MCF 10A (cell line): ENCODE measurements at places on chromosomes 2 and 18. TPM values are rescaled to one million over a fixed set of nuclear protein-coding genes. Genes with fewer than 3 reads are reported as not detected.

The CABYR gene
- 3.0 TPM in 2 replicates for total RNA-seq

The LYPD6 gene
- 2.0 and 3.2 TPM in 2 replicates for total RNA-seq

The ANKRD23 gene
- total RNA-seq = 3.4 and 7.6 TPM in 2 replicates

The SFXN5 gene
- total RNA-seq = 6.0 and 8.0 TPM in 2 replicates

The PCGF1 gene
- total RNA-seq = 37.5 and 41.6 TPM in 2 replicates

The ALK gene
- total RNA-seq = 0.07 TPM in 1 of 2 replicates, not detected in the other

The SPHKAP gene
- not detected in 2 replicates for total RNA-seq

GRCh38 chr2:7182525-7182924 lies 265.3 kb downstream of the RNF144A start:
- DNase-seq = no peak

DNA sequence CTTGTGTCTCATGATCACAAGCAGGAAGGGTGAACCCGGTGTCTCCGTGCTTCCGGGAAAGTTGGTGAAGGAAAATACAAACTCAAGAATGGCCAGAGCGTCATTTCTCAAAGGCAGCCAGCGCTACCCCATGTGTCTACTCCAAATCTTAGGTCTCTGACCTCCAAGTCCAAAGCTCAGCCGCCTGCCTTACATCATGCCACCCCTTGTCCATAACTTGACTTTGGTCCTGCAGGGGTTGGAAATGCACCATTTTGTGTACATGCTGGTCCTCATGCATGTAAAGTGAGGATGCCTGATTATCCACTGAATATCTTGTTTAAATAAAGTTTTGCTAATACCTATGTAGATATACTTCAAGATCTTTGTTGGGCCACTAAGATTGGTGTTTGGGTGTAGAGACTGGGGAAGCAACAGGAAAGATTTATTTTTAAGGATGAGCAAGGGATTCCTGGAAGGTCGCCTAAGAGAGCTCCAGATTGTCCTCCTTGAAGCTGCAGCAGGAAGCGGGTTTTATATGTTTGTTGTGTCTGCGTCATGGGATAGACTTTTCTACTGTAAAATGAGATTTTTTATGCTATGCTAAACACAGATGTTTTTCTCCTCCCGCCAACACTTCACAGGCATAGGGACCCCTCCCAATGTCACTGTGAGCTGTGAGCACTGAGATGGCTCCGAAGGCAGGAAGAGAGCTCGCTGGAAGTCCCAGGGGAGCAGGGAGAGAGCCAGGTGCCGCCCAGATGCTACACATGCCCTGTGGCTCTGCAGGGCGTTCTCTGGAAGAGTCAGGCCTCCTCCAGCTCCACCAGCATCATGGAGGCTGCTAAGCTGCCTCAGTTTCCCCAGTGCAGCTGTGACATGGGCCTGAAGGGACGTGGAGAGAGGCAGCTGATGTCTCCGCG lies 176.2 kb upstream of the HDAC4 start:
- no peak for DNase-seq

GRCh38 chr2:142307086-142307485 lies 176.3 kb upstream of the LRP1B start:
- no peak for DNase-seq

DNA sequence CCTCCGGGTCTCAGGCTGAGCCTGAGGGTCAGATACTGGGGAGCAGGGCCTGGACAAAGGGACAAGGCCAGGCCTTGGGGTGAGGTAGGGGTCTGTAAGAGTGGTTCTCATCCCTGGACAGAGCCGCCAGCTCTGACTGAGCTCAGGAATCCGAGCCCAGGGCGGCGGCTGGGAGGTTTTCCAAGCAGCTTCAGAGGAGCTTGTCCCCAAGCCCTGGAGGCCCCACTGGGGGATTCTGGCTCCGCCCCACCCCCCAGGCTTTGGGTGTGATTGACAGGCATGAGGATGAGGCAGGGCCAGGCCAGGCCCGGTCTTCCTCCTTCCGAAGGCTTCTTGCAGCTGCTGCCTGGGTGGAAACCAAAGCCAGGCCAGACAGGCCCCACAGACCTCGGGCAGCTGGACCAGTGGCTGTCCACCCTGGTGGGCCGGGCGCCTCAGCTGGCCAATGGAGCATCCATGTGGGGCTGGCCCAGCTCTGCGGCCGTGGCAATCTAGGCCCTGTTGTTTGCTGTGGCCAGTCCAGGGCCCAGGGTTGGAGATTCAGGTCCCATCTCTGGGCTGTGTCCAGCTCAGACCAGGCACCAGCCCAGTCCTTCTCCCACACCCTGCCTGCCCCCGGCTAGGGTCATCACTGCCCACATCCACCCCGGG lies 23.1 kb upstream of the GPC1 start:
- no peak for DNase-seq

DNA sequence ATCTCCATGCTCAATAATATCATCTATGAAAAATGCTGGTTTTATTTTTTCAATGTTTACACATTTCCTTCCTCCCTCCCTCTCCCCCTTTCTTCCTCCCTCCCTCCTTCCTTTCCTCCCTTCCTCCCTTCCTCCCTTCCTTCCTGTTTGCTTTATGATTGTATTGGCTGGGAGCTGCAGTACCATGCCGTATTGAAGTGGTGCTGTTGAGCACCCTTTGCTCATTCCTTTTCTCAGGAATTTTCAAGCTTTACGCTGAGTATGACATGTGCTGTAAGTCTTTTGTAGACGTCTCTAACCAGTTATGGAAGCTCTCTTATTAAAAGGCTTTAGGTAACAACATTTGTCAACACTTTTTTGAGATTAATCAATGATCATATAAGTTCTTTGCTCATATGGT lies 100.4 kb downstream of the SNTG2 start:
- no peak for DNase-seq

GRCh38 chr2:108423502-108424251 lies 25.3 kb upstream of the GCC2 start:
- DNase-seq = no peak

GRCh38 chr2:54665436-54665856 lies 58.0 kb upstream of the EML6 start:
- peak; percentile 69 for DNase-seq

- no peak for DNase-seq
Measured at GRCh38 chr2:33023728-33024500, 77.2 kb downstream of the LTBP1 start.

DNA sequence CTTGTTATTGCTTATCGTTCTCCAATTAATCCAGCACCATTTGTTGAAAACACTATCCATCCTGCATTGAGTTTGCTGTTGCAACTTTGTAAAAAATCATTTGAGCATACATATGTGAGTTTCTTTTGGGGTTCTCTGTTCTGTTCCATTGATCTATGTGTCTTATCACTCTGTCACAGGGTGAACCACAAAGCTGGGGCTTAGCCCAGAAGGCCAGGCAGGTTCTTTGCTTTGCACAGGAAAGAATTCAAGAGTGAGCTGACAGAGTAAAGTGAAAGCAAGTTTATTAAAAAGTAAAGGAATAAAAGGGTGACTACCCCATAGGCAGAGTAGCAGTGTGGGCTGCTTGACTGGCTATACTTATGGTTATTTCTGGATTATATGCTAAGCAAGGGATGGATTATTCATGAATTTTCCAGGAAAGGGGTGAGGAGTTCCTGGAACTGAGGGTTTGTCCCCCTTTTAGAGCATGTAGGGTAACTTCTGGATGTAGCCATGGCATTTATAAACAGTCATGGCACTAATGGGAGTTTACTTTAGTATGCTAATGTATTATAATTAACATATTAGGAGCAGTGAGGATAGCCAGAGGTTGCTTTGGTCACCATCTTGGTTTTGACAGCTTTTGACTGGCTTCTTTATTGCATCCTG lies 46.8 kb downstream of the RNF138 start:
- DNase-seq = no peak

GRCh38 chr2:234536178-234536965 lies 39.5 kb upstream of the ARL4C start:
- no peak for DNase-seq

DNA sequence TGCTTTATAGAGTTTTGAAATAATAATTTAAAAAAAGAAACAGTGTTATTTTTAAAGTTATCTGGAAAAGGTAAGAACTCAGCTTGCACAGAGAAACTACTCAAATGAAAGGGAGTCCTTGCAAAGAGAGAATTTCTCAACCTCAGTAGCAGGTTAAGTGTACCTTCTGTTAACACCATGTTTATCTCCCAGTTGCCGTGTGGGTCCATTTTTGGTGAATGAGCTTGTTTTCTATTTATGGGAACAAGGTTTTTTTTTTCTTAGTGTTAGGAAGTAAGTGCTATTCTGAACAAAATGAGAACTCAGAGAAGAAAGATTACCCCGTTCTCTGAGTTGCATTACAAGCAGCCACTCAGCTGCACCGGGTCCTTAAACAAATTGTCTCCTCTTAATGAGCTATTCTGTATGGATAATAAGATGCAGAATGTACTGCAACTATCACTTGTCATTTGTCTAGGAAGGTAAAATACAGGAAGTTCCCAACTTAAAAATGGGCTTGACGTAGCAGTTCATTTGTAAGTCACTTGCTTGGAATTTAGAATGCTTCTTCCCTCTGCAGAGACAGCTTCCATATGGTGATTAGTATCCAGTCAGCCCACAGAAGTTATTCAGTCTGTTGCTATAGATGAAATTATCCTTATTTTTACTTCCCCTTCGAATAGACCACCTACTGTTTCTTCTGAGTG lies 74.9 kb downstream of the LTBP1 start:
- no peak for DNase-seq

DNA sequence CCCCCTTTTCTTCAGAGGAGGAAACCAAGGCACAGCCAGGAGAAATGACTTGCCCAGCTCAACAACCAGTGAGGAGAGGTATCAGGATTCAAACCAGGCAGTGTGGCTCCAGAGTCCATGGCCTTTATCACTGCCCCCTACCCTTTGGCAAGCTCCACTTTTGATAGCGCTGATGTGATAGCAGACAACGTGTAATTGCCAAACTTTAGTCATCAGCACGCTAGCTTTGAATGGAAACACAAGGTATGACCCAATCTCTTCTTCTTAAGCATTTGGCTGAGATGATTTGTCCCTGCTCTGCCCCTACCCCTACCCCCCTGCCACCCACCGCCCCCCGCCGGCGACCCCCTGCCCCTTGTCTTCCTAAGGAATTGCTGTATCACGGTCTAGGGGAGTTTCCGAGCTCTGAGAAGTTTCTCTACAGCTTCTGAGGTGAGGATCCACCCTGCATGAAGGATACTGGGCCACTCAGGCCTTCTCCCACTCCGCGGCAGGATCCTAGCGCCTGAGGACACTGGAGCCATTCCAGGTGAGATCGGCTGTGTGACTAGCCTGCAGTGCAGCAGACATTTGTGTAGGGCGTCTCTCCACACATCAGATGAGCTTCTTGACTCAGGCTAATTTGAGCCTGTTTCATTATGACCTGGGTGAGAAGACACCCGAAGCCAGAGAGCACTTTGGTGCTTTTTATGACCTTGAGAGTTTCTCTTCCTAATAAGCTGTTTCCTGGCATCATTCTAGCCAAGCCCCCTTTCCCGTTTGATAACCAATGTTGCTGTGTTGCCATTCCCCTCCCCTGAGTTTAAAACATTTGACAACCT lies 75.1 kb upstream of the MAP4K4 start:
- DNase-seq = no peak

GRCh38 chr2:148971547-148971946 lies 67.0 kb upstream of the LYPD6B start:
- no peak for DNase-seq

DNA sequence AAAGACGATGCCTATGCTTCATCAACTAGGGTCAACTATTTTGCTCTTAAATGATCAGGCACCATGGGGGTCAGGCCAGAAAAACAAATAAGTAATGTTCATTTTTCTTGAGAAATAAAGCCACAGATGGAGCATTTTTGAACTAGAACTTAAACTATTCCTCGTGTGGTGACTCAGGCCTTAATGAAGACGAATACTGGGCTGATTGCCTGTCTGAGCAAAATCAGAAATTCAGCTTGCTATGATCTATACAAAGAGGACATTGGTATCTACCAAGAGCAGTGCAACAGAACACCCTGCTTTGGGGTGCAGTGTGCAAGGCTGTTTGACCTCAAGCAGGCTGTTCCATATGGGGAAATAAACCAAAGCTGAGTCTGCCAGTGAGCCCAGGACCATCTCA lies 176.0 kb downstream of the NRP2 start:
- no peak for DNase-seq

- DNase-seq = no peak
Measured at GRCh38 chr2:28430788-28431418, 38.2 kb downstream of the FOSL2 start.

GRCh38 chr2:119644186-119644585 lies 34.8 kb upstream of the TMEM177 start:
- DNase-seq = no peak

DNA sequence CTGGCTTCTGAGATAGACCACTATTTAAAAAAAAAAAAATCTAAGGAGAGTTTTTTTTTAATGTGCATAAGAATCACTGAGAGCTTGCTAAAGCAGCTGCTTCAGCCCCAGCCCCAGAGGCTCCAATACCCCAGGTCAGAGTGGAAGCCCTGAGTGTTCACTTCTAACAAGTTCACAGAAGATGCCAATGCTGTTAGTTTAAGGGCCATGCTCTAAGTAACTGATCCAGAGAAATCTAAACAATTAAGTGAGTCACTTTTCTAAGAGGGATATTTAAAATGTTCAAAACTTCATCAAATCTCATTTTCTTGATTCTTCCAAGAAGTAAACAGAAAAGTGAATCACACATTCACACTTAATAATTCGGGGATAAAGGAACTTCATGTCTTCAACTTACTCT lies 126.4 kb upstream of the CD226 start:
- DNase-seq = no peak

DNA sequence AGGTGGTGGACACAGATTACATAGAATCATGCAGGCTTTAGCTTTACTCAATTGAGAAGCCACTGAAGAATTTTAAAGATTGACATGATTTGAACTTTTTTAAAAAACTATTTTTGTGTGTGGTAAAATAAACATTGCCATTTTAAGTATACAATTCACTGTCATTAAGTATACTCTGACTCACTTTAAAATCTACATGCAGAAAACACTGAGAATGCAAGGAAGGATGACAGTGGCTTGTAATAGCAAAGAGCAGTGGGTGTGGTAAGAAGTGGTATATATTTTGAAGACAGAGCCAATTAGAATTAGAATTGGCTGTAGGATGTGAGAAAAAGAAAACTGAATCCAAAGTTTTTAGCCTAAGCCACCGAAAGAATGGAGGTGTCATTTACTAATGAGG lies 14.9 kb downstream of the TRMT61B start:
- no peak for DNase-seq

DNA sequence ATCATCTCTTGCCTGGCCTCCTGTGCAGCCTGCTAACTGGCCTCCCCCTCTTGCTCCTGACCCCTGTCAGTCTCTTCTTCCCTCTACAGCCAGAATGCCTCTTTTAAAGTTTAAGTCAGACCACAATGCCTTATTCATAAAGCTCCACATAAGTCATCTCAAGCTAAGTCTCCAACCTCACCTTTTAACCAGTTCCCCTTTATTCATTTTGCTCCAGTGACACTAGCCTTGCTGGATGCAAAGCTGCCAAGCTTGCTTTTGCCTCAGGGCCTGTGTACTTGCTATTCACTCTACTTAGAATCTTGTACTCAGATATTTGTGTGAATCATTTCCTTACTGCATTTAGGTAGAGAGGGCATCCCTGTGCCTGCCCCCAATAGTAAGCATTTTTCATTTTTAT lies 180.9 kb downstream of the PDE1A start:
- no peak for DNase-seq

GRCh38 chr18:58997811-58998337 lies 133.2 kb downstream of the ZNF532 start:
- peak; percentile 55 for DNase-seq

GRCh38 chr18:10160251-10160650 lies 246.4 kb downstream of the VAPA start:
- DNase-seq = no peak
